ENCODE measurements at places on chromosomes 5 and 9.

GRCh38 chr5:9544056-9544455, 1.8 kb downstream of the SEMA5A start:
- no peak for DNase-seq

GRCh38 chr9:134689321-134690181, 47.9 kb downstream of the COL5A1 start:
- DNase-seq, result peak; percentile 21

DNA sequence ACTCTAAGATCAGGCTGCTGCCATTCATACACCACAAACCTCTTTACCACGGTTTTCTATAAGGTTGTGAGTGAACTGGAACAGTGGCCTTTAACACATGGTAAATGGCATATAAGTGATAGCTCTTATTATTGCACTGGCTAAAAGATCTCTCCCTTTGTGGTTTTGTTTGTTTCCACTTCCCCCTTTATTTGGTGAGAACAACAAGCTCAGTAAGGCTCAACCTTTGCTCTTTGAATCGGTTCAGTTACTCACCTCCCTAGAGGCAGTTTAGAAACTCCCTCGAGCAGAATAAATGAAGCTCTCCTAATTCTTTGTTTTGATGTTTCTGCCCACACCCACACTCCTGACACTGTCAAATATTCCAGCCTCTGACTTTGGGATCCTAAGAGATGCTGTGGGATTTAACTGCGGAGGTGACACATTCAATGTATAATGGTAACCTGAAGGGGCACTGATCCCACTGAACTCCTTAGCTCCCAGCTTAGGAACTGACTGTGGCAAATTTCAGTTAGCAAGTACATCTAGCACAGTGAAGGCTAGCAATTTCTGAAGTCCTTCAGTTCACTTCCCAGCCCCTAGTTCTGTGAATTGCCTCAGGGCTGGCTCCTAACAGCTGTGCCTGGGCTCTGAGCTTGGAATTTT, 22.5 kb upstream of the RAD23B start:
- DNase-seq, result peak; percentile 83

GRCh38 chr9:8705861-8706260, 906.3 kb upstream of the DMAC1 start:
- no peak for DNase-seq

GRCh38 chr5:68257210-68257609, 41.7 kb downstream of the PIK3R1 start:
- no peak for DNase-seq

DNA sequence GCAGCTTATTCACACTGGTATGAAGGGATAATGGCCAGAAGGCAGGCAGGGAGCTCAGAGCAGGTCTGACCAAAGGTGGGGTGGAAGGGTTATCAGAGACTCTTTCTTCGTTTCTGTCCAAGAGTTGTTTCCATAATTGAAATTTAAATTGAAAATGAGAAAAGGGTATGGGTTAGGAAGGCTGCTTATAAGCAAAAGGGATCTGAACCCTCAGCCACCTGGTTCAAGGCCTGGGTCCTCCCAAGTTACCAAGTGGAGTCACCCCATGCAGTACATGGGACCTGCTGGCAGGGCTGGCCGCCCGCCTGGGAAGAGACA, 17.8 kb downstream of the EEIG1 start:
- no peak for DNase-seq

DNA sequence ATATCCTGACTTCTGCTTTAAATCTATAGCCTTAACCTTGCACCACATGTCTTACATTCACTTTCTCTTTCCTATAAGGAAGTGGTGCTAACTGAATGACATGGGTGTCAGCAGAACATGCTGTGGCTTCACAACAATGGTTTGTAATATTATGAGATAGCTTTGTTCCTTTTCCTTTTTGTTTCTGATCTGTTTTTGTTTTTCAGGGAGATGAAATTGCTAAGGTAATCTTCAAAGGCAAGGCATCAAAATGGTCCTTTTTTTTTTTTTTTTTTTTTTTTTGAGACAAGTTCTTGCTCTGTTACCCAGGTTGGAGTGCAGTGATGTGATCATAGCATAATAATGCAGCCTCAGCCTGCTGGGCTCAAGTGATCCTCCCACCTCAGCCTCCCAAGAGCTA, 53.6 kb upstream of the RANBP6 start:
- DNase-seq, result peak; percentile 73

GRCh38 chr5:67375606-67376005, 179.0 kb upstream of the CD180 start:
- no peak for DNase-seq

GRCh38 chr5:32625547-32625946, 40.2 kb downstream of the SUB1 start:
- no peak for DNase-seq

DNA sequence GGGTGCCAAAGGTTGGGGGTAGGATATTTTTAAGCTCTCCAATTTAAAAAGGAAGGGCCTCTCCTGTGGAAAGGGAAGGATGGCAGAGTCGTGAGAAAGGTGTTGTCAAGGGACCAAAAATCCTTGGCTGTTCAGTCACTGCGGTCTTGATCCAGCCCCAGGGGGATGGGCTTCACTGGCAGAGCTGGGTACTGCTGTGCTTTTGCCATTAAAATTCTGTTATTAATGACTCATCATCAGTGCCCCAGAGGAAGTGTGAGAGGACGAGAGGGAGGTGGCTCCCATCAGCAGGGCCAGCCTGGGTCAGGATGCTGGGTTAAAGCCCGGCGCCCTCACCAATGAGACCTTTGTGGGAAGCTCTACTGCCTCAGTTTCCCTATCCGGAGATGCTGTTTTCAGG, 16.7 kb downstream of the PCDH12 start:
- no peak for DNase-seq

- DNase-seq, result no peak
Observed at GRCh38 chr5:135313405-135313804, 85.6 kb downstream of the MACROH2A1 start.

GRCh38 chr9:25537808-25538207, 140.4 kb downstream of the TUSC1 start:
- DNase-seq, result no peak

- no peak for DNase-seq
Observed at GRCh38 chr9:17580119-17580518, 1.3 kb downstream of the SH3GL2 start.

- DNase-seq, result no peak
Observed at GRCh38 chr5:28281351-28281750, 1243.0 kb upstream of the CDH9 start.

DNA sequence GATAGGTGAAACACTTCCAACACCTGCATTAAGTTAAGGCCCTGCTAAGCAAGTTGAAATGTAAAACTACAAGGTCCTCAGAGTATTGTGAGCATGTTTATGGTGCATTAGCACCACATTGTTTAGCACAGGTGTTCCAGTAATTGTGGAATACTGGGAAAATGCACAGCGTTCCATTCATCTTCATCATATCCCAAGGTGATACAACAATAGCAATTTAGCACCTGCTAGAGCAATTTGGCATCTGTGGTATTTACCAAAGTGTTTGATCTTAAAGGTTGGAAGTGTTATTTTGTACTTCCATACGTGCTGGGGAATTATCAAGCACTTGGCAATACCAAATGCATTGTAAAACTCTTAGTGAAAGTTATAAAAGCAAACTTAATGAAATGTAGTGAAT, 266.8 kb downstream of the CYLC2 start:
- no peak for DNase-seq

DNA sequence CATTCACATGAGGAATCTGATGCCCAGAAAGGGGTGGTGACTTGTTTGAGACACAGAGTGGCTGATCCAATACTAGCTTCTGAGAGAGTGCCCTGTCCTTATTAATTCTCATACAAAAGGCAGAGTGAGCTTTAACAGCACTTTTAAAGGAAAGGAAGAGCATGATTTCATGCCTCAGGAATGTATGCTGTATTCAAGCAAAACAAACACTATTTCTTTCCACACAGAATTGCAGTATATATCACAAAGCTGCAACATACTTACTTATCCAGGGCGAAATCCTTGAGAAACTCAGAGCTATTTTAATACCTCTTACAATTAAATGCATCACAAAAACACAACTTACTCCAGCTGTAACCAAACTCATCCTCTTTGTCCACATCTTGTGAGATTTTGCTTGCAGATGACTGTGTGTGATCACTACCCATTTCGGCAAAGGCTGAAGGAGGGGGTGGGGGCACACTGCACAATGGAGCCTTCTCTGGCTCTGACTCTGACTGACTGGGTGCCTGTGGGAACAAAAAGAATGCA, 139.8 kb downstream of the MPDZ start:
- no peak for DNase-seq

- no peak for DNase-seq
Observed at GRCh38 chr9:37300620-37301019, 121.9 kb upstream of the GRHPR start.

DNA sequence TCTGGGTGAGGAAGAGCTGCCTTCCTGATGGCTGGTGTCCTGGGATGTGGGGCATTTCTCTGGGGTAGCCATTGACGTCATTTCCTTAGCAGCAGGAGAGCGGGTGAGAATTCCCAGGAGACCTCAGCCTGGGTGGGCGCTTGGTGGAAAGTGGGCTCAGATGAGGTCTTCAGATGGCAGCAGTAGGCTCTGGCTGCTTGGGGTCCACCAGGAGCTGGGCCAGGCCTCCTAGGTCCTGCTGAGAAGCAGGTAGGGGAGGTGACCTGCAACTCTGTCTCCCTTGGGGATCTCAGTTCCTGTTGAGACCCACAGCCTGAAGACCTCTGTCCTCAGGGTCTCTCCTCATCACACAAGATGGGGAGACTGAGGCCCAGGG, 31.5 kb downstream of the FAM163B start:
- DNase-seq, result no peak

DNA sequence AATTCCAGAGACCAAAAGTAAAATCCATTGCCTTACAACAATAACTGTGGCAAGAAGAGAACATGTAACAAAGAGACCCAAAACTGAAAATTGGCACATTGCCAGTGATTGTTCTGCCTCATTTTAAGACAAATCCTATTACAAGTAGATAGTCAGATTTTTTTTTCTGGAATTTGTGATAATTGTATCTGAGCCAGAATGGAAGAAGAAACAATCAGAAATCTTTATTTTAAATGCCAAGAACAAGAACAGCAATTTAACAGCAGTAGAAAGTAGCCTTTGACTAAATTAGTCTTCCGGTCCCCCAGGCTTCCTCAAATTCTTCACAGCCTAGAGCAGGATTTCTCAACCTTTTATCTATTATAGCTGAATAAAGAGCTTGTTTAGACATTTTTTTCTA, 106.7 kb upstream of the PTPN3 start:
- DNase-seq, result no peak

DNA sequence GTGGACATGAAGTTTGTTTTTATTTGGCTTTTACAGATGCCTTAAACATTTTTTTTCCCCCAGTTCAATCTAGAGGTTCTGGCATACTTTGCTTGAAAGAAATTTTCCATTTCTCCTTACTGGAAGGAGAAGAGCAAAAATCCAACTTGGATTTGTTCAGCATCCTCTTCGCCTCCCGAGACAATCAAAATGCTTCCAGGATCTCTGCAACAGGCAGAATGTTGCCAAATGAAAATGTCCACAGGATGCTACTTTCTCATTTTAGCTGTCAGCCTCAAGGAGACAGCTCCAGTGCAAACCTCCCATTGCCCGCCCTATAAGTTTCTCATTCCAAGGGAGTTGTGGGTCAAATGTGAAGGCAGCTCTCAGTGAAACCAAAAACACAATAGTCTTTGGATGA, 1972.1 kb downstream of the MAT2B start:
- DNase-seq, result no peak

GRCh38 chr9:93869863-93870262, 85.3 kb downstream of the BARX1 start:
- DNase-seq, result no peak

GRCh38 chr5:137617528-137618205, 118.2 kb downstream of the KLHL3 start:
- no peak for DNase-seq

GRCh38 chr5:61409568-61409967, 77.5 kb downstream of the ZSWIM6 start:
- no peak for DNase-seq

Data from B cell (primary cell).